Stimulated activated CD8-positive, alpha-beta memory T cell treated with anti-CD3 and anti-CD28 coated beads, Interleukin-15, amount 100 ng/mL, for 4 hours (primary cell): ENCODE measurements at places on chromosomes 7 and 10.

DNA sequence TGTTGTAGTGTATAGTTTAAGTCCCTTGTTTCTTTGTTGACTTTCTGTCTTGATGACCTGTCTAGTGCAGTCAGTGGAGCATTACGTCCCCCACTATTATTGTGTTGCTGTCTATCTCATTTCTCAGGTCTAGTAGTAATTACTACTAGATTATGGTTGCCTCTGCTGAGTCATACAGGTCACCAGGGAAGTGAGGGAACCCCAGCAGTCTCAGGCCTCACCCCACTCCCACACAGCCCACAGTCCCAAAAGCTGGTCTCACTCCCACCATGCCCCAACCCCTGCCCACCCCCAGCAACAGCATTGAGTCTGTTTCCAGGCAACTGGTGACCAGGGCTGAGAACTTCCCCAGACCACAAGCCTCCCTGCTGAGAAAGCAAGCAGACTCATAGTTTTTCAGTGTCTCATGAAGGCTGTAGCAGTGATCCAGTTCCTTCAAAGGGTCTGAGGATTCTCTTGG lies 88.0 kb downstream of the PLXDC2 start:
- no peak for DNase-seq

DNA sequence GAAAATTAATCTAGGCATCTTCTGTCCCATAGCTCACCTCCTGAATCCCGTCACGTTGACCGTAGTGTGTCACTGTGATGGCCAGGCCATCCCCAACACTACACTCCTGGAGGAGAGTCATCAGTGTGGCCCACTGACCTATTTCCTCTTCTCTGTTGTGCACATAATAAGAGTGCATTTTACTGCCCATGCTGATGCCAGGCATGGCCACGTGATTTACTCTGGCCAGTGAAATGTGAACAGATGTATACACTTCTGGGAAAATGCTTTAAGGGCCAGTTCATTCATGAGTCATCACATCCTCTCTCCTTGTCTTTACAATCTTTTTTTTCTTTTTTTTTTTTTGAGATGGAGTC lies 101.9 kb upstream of the PIP4K2A start:
- no peak for DNase-seq

- DNase-seq = no peak
Observed at GRCh38 chr7:5709347-5709950, 72.0 kb downstream of the RNF216 start.

GRCh38 chr7:143287339-143287934 lies 714 bp upstream of the CASP2 start:
- no peak for DNase-seq

- DNase-seq = no peak
Observed at GRCh38 chr10:16811292-16811691, 5.9 kb downstream of the RSU1 start.

DNA sequence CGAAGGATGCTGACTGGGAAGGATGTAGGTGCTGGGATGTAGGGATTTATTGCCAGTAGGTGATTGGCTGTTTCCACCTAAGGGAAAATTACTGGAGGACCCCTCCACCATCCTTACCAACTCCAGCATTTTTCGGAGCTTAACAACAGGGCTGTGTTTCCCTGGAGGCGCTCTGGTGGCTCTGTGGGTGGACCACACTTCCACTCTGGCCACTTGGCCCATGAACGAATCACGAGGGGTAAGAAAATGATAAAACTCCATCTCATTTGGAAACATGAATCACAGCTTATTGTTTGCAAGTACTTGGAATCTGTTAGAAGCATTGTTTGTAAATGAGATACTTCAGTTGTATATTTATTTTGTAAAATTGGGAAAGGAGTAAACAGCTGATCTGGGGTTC lies 3.0 kb downstream of the DOCK1 start:
- DNase-seq = no peak

DNA sequence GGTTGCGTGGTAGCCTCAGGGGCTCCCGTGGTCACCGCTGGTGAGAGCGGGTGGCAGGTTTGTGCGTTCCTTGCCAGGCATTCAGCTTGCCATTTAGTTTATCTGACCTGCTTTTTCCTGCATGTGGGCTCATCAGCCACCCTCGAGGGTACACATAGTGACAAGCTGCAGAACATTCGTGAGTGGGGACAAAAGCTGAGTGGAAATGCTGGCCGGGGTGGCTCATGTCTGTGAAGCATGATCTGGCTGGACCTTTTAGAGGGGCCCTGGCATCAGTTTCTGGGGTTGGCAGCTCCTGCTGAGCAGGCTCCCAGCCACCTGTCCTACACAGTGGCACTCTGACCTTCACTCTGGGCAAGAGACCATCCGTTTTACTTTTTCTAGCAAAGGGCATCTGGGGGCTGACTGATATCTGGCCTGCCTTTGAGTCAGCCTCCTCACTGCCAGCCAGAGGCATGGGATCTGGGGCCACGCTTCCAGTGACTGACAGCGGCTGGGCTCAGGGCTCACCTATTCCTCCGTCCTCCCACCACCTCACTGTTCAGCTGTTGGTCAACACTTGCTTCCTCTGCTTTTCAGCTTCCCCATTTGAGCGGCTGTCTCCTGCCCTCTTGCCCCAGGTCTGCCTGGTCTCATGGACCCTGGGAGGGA lies 75.0 kb downstream of the LANCL2 start:
- no peak for DNase-seq

GRCh38 chr10:3687510-3688081 lies 97.4 kb downstream of the KLF6 start:
- DNase-seq = no peak

DNA sequence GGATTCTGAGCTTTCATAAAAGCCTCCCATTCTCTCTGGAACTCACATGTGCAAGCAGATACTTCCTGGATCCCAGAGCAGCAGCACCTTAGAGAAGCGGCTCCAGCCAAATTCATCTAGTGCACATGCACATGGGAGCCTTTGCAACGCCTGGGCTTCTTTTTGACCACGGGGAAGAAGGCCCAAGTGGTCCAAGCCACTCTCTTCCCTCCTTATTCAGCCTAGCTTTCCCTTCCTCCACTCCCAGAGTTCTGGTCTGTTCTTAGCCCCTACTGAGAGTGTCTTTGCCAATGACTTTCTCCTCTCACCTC lies 118.7 kb downstream of the ZNF365 start:
- DNase-seq = no peak

DNA sequence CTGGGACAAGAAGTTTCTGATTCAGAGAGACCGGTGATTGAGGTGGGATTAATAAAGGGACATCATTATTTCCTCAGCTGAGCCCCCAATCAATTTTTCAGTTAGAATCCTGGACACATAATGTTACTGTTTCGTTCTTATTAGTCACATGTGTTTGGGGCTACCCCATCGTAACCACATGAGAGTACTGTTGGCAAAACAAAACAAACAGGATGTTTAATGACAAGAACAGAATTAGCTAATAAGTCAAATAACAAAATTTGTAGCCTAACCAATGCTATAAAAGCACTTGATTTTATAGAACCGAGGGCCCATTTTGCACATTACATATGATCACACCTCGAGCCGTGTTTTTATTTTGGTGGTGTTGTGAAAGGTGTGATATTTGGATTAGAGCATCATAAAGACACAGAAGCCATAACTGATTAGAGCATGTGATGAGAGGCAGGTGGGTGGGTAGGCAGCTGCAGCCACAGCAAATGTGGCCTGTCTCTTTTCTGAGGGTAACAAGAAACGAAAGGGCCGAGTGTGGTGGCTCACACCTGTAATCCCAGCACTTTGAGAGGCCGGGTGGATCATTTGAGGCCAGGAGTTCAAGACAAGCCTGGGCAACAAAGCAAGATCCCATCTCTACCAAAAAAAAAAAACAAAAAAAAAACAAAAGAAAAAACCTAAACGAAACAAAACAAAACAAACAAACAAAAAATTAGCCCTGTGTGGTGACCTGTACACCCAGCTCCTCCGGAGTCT lies 1.8 kb upstream of the VWC2 start:
- no peak for DNase-seq

GRCh38 chr10:121027371-121027770 lies 176.2 kb downstream of the WDR11 start:
- DNase-seq = no peak

DNA sequence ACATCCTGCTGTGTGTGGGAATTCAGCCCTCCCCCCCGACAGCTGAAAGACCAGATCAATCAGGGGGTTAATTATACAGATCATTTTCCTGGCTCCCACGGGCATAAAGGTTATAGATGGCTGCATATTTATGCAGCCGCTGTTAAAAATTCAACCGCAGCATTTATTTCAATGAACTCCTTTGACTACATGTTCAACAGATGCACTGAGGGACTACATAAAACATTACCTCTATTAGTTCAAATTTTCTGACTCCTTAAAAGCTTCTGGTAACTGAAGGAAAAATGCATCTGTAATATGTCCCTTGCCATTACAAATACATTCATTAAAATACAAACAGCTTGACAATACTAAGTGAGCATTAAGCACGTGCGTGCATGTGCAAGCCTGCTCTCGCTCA lies 49.7 kb upstream of the YAE1 start:
- no peak for DNase-seq

DNA sequence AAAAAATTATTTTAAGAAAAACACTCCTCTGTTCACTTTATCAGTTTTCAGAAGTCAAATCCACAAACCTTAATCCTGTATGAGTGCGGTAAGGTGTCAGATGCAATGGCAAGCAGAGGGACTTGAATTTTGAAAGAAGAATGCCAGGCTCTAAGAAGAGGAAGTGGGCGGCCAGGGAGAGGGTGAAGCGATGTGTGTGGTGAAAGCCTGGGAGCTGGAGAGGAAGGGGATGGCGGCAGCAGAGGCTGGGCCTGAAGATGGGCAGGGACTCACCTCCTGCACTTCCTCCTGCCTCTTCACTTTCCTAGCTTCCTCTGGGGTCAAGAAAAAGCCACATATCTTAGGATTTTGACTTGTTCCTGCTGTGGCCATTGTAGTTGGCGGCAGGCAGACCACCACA lies 609.6 kb downstream of the PARD3 start:
- DNase-seq = no peak
